ENCODE measurements at places on chromosomes 13 and 19. TPM values are rescaled to one million over a fixed set of nuclear protein-coding genes. Genes with fewer than 3 reads are reported as not detected.

LHFPL6 gene
- total RNA-seq, result 0.31 TPM

TMIGD2 gene
- total RNA-seq, result 27.8 TPM

SLC25A42 gene
- total RNA-seq, result 6.4 TPM

RGCC gene
- 68.3 TPM for total RNA-seq

ATXN8OS gene
- not detected for total RNA-seq

TNFRSF19 gene
- 0.21 TPM for total RNA-seq

CHAF1A gene
- total RNA-seq, result 12.2 TPM

CD70 gene
- 1.4 TPM for total RNA-seq

RBM42 gene
- total RNA-seq, result 16.0 TPM

IL11 gene
- 0.10 TPM for total RNA-seq

HMGB1 gene
- 313 TPM for total RNA-seq

CXCL17 gene
- total RNA-seq, result not detected
